ENCODE measurements at places on chromosomes 1 and 21. TPM values are rescaled to one million over a fixed set of nuclear protein-coding genes. Genes with fewer than 3 reads are reported as not detected.

GBP3 gene
- total RNA-seq, result 42.1 TPM

TP73 gene
- 1.4 TPM for total RNA-seq

NBPF4 gene
- total RNA-seq, result 0.51 TPM

OR6K3 gene
- total RNA-seq, result not detected

TLCD4 gene
- not detected for total RNA-seq

TIE1 gene
- total RNA-seq, result 0.25 TPM
